ENCODE measurements at places on chromosomes 1 and 21.

DNA sequence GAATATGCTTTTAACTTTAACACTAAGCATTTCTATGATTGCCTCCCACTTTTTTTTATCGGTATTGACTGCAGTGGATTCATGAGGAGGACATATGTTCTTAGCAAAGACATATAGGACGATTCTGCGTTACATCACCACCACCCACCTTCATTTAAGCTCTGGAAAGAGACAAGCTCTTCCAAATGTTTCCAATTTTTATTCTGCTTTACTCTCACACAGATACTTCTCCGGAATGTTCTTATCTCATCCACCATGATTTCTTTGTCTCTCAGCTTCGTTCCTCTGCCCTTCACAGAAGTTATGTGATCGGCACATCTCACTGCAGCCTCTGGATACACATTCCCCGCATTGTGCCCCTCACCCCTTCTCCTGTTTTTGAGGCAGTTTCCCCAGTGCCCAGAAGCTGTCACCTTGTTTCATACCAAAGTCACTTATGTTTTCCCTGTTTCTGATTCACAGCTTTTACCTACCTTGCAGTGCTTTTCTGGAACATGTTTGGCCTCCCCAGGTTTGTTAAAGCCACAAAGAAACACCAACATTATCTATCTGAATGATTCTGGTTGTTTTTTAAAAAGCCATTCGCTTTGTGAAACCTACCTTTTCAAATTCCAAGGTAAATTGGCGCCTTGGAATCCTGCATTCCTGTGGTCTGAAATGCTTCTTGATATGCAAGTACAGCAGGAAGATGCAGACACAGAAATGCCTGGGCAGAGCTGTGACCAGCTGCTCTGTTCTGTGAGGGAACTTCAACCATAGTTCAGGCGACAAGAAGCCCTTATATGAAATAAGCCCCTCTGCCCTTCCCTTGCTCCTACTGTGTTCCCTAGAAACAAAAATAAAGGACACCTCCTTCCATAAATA lies 1020.2 kb downstream of the TTLL7 start:
- no peak for DNase-seq

GRCh38 chr1:7638078-7638477 lies 133.0 kb upstream of the VAMP3 start:
- DNase-seq = no peak

- DNase-seq = no peak
Observed at GRCh38 chr1:78333502-78333901, 157.3 kb upstream of the PTGFR start.

DNA sequence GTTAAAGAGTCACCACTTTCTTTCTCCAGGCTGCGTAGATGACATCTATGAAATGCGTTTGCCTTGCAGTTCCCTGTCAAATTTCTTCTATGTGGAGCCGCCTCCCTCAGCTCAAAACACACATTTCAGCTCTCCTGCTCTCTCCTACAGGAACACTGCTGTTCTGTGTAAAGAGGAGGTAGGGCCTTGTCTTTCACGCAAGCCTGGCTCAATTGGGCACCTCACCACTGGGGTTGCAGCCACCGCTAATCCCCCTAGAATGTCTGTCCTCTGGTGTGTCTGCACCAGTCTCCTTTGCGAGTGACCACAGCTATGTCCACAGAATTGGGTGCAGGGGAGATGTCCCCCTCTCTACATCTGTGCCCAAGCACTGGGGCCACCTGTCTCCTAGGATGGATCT lies 31.8 kb upstream of the CFHR4 start:
- no peak for DNase-seq

DNA sequence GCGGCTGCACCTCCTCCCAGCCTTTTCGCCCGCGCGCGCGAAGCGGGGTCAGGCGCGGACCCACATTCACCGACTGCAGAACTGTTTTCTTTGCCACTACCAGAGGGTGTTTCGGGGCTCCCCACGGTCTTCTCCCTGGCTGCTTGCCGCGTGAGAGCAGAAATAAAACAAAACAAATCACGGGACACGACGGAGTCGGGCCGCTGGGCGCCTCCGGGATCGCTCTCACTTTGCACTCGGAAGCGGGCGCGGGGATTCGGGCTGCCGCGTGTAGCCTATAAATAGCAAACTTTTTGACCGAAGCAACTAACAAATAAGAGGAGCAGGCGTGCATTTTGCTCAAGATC lies 412.3 kb upstream of the ESRRG start:
- DNase-seq = peak; percentile 33

DNA sequence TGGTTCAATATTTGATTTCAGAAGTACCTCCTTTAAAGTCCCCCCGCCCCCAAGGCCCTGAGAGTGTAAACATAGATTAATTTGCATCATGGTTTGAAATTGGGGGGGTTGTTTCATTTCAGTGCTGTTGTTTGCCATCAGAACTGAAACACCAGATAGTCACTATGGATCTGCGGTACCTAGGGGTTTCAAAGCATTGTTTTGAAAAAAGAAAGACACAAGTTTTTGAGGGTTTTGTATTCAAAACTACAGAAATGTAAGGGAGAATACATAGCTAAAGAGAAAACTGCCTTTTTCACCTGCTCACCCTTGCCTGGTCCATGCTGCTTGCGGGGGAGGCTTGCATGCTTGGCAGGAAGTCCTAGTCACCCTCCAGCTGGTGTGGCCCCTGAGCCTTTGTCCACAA lies 59.3 kb downstream of the ACP6 start:
- peak; percentile 76 for DNase-seq

- no peak for DNase-seq
Observed at GRCh38 chr1:34212673-34213072, 36.0 kb downstream of the C1orf94 start.

DNA sequence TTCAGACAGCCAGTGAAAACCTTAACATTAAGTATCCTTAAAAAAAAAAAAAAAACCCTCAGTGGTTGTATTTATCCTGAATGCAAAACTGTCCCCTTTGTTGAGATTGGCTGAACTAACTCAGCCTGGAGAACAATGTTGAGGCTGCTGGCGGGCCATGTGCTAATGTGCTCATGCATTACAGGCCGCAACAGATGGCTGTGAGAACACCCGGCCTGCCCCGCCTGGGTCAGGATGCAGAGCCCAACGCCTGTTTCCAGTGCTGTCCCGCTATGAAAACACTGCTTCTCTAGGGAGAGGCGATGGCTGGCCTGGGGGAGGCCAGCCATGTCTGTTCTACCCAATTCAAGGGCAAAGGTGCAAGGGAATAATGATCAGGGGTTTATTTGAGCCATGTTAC lies 13.8 kb downstream of the OLIG2 start:
- DNase-seq = no peak

DNA sequence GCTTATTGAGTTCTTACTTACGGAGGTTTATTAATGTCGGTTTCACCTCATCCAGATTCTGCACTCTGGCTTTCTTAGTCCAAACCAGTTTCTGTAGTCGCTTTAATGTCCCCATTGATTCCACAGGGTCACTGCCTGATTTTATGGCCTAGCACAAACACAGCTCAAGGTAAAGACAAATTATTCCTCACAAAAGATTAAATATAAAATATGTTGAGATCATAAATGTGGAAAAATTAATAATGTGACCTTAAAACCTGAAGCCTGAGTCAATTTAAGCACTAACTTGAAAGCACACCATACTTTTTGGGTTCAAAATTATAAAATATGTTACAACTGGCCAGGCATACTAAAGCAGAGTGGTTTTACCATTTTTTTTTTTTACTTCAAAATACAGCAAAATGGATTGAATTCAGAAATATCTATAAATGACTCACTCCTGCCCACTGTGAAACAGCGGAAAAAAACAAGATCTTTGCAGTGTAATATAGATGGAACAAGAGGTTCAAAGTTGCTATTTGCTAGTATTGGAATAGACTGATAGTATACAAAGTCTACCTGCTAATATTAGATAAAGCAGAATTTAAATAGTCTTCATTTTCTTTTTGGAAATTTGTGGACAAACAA lies 37.6 kb upstream of the SAMSN1 start:
- no peak for DNase-seq

- no peak for DNase-seq
Observed at GRCh38 chr1:98099501-98099900, 178.7 kb upstream of the DPYD start.

DNA sequence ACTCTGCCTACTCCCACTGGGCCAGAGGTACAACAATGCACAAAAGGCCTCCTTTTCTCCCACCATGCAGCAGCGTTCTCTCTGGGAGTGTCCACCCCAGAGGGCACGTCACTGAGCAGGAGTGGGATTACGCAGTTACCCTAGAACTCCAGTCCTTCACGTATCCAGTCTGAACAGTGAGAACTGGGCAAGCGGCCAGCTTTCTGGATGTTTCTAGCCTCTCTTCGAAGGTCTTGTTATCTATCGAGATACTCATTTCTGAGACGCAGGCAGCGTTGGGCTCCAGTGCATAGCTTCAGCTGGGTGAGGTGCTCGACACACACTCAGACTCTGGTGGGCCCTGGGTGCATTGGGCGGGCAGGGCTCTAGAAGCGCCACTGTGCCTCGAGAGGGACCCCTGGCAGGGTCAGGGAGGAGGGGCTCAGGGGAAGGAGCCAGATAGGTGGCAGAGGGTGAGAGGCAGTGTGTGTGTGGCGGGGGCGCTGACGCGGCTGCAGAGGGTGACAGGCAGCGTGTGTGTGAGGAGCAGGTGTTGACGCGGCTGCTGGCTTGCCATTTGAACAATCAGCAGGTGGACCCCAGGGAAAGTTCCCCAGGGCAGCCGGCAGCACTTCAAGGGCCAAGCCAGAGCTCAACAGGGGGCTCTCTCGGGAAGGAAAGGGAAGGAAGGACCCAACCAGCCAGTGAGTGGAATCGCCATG lies 27.9 kb downstream of the PRDM15 start:
- no peak for DNase-seq

DNA sequence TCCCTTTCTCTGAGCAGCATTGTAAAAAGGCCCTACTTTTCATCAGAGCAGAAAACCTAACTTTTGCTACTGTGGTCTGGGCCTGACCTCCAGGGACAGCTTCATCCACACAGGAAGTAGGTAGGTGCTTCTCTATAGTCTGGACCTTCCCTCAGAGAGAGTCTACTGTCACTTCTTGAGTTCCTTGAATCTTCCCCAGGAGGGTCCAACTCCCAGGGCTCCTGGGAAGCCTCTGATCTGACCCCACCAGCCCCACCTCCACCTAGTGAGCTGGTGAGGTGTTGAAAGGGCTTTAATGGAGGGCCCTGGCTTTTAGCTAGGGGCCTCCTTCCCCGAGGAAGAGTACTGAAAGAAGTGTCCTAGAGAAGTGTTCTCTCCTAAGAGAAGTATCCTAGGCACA lies 2.7 kb upstream of the VANGL2 start:
- no peak for DNase-seq

DNA sequence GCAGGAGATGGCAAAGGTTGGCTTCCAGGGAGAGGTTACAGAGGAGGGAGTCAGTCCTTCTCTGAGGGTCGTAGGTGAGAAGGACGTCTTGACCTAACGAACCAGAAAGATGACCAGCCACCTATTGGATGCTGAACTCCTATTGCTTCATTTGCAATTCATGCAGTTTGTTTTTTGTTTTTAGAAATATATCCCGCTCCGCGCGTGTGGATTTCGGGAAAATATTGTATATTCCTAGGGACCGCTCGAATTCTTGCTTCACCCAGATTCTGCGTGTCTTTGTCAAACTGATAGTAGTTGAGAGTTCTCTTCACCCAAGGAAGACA lies 564 bp downstream of the DISP1 start:
- no peak for DNase-seq

GRCh38 chr21:21661741-21662140 lies 663.5 kb downstream of the NCAM2 start:
- no peak for DNase-seq

DNA sequence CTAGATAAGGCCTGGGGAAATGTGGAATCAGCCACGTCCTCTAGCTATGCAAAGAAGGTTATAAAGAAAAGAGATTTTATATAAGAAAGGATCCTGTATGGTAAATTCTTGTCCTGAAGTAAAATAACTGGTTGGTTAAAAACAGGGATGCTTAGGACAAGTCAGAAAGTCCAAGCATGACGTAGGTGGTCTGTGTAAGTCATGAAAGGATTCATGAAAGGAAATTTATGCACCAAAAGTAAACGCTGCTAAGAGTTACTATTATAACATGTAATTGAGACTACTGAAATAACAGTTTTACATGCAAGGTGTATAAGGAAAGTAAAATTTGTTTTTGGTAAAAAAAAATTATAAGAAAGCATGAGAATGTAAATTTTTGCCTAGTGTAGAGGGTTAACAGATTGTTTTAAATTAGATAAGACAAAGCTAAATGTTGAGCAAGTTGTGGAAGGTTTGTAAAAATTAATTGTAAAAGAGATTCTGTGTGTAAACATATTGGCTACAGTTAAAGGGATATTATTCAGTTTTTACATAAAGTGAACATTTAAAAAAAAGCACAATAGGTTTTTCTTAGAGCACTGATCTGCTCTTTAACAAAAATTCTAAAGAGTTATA lies 43.9 kb downstream of the PIGK start:
- DNase-seq = no peak

DNA sequence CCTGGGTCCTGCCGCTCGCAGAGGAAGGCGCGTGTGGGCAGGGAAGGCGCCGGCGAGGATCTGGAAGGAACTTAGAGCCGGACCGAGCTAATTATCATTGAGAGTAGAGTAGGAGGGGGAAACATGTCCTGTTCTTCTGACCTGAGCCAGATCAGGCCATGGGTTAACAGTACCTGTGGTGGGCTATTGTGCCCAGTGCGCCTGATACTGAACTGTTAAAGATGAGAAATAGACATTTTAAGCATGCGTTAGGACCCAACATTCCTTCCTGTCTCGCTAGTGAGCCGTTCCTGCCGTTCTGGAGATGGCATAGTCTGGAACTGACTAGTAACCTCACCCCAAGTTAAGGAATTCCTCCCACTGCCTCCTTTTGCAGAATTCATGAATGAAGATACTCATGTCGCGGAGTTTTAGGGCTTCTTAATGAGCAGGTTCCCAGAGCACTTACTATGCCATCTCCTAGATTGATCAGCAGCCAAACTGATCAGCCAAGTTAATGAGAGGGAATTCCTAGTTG lies 870 bp downstream of the STRIP1 start:
- DNase-seq = peak; percentile 47

DNA sequence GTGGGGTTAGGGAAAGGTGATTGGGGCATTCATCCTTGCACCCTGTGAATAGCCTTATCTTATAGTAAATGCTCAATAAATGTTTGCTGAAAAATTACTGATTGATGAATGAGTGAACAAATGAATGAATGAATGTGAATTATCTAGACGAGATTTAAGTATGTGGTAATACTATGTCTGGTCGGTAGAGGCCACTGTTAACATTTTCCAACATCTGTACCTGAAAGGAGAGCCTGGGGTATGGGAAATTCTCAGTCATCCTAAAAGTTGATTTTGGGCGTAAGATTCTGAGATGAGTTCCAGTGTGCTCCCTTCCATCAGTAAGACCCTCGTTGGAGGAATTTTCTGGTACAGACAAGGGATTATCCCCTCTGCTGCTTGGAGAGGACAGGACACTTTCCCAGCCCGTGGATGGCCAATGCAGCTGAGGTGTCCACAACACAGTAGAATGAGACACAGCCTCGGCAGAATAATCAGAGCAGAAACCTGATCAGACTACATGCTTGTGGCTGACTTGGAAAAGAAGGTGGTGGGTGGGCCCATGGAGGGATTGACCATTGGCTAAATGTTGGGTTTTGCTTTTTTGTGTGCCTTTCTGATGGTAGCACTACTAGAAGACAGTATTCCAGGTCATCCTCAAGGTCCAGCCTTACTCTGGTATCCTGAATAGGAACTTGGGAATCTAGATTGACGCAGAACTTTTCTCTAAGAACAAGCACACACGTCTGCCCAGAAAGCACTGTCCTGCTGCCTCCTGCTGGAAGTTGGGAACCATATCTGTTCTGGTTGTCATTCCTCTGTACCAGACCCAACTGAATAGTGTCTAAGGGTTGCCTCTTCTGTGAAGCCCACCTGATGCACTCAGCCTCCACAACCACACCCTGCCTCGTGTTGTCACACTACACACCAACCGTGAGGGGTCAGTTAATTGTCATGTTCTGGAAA lies 262.0 kb downstream of the TNR start:
- peak; percentile 61 for DNase-seq
